ENCODE measurements at places on chromosomes 2 and 18.

DNA sequence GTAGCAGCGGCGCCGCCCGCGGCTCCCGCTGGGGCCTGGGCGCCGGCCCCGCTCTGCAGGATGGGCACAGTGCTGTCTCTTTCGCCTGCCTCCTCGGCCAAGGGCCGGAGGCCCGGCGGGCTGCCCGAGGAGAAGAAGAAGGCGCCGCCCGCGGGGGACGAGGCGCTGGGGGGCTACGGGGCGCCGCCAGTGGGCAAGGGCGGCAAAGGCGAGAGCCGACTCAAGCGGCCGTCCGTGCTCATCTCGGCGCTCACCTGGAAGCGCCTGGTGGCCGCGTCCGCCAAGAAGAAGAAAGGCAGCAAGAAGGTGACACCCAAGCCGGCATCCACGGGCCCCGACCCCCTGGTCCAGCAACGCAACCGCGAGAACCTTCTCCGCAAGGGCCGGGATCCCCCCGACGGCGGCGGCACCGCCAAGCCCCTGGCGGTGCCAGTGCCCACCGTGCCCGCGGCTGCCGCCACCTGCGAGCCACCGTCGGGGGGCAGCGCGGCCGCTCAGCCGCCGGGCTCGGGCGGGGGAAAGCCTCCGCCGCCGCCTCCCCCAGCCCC is 369 bp downstream of the CDK5R2 start:
- DNase-seq = no peak

- DNase-seq = no peak
These were observed 4.8 kb downstream of the PDK1 start for GRCh38 chr2:172560721-172561120.

GRCh38 chr18:79467126-79467525 is 71.4 kb downstream of the NFATC1 start:
- DNase-seq = no peak

- DNase-seq = no peak
These were observed 90.4 kb downstream of the PLCL1 start for GRCh38 chr2:197894751-197895274.

GRCh38 chr2:232502511-232502910 is 14.9 kb upstream of the ECEL1 start:
- no peak for DNase-seq

GRCh38 chr2:197838036-197838435 is 33.6 kb downstream of the PLCL1 start:
- no peak for DNase-seq

GRCh38 chr18:12366784-12367183 is 10.2 kb downstream of the AFG3L2 start:
- DNase-seq = no peak

- DNase-seq = no peak
These were observed 84.8 kb upstream of the POU3F3 start for GRCh38 chr2:104769096-104769495.

GRCh38 chr18:73279498-73279897 is 411.7 kb upstream of the NETO1 start:
- no peak for DNase-seq

DNA sequence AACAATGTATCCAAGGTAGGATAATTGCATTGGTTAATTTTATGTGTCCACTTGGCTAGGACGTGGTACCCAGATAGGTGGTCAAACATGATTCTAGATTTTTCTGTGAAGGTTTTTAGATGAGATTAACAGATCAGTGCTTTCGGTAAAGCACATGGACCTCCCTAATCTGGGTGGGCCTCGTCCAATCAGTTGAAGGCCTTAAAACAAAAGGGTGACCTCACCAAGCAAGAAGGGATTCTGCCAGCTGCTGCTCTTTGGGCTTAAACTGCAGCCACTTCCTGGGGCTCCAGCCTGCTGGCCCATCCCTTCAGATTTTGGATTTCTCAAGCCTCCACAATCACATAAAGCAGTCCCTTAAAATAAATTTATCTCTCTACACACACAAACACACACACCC is 226.1 kb upstream of the TPO start:
- DNase-seq = no peak

GRCh38 chr2:27263287-27264252 is 723 bp upstream of the SLC30A3 start:
- DNase-seq = no peak

DNA sequence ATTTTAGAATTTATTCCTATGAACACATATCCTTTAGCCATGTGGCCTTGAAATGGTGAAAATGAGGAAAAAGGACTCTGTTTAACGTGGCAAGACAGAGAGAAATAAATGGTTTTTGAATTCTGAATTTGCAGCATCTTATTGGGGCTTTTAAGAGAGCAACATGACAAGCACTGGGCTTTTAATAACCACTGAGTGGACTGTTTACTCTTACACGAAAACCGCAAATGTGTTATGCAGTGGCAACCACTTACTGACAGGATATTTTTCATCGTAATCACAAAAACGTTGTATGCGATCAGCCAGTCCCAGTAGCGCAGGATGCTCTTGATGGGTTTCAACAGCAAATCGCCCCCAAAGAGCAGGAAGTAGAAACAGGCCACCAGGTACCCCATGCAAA is 226.6 kb downstream of the NAPG start:
- DNase-seq = no peak

DNA sequence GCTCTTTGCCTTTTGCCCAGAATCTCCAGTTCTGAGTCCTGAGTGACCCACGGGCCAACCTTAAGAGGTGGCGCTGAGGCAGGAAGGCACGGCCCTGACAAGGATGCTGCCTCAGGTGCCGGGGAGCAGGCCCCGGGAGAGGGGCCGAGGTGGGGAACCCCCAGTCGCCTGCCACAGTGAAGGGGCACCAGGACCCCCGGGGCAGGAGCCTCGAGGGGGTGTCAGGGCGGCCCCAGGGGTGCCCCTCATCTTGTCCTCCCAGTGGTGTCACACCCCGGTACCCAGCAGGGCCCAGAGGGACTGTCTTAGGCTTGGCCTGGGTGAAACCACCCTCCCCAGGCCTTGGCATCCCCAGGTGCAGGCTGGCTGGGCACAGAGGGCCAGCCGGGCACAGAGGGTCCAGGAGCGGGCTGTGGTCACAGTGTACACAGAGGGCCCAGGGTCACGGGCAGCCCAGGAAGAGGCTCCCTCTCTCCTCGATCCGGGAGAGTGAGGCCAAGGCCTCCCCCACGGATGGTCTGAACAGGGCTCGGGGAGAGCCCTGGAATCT is 1.0 kb downstream of the PDCD1 start:
- no peak for DNase-seq

DNA sequence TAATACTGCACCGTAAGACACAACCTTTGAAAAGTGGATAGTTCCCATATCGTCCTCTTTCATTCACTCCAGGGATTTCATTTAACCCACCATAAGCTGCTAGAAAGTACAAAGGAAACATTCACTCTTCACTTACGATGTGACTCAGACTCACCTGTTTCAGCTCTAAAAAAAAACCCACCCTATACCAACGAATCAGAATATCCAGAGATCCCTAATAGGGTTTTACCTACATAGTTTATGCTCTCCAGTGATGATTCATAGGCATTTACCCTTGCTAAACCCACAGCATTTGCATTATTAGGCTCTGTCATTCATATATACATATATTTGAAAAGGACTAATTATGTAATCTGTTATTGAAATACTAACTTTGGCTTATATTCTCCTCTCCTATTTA is 60.2 kb downstream of the PRPF40A start:
- no peak for DNase-seq

DNA sequence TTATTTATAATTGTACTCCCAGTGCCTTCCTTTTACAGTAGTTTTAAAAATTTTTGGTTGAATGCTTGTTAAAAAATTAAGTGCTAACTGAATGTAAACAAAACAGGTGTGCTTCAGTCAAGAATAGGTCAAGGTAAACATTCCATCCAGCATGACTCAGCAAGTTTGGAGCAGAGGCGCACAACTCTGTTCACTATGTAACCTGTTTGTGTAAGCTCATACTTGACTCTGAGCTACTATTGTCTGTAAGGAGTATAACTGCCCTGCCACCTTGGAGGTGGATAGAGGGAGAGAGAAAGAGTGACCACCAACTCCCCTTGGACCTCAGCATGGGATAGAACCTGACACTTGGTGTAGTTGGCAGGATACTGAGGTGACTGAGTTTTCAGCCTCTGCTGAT is 207.4 kb upstream of the SYT4 start:
- no peak for DNase-seq

DNA sequence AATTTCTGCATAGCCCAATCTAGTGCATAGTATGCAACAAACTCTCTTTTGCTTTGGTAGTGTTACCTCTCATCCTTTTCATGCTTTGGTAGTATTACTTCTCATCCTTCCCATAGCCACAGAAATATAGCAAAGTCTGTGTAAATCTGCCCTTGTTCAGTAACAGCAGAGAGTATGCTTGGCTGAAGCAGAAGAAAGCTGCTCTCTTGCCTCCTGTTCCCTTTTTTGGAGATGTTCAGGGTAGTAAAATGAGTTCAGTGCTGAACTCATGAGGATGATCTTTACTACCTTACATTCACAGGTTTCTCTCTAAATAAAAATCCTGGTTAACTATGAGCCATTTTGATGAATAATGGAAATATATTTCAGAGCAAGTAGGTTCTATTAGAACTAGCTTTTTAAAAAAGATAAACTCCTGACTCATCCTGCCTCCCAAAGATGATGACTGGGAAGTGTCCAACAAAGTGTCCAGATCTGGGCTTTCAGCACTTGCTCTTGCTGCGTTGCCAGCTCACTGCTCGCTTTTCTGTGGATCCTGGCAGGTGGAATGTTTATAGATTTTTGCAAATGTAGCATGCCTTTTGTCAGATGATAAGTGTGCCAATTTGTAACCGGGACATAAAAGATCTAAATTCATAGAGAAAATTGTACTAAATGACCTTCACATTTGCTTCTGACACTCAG is 29.4 kb upstream of the CHMP3 start:
- no peak for DNase-seq

- no peak for DNase-seq
These were observed 107.3 kb upstream of the RASGRP3 start for GRCh38 chr2:33369191-33369590.

DNA sequence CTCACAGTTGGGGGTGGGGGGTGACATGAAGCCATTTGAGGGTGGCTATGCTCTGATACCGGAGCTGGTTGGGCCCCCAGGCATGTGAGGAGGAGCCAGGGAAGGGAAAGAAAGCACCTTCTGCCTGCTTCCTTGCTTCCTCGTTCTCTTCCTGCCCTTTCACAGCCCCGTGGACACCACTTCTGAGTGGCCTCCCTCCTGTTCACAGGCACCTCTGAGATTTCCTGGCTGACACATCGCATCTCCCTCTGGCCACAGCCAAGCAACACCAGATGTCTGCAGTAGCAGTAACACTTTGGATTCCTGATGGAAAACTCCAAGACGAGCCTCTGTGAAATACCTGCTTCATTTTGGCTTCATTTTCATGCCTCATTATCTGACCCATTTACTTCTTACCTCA is 64.7 kb upstream of the ST3GAL5 start:
- no peak for DNase-seq

DNA sequence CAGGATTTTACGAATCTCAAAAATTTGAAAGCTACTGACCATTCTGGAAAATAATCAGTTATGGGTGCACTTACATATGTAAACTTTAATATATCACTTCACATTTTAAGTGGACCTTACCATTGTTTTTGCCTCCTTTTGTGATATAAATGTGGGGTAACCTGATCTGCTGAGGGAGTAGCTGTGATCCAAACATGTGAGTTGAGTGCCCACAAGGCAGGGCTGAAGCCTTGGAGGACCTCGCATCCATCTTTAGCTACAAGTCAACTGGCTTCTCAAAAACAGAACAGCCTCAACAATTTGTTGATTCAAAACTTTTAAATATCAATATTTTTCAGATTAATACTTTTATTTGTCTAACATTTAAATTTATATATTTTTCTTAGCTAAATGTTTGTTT is 178.2 kb downstream of the PLCL1 start:
- DNase-seq = no peak

DNA sequence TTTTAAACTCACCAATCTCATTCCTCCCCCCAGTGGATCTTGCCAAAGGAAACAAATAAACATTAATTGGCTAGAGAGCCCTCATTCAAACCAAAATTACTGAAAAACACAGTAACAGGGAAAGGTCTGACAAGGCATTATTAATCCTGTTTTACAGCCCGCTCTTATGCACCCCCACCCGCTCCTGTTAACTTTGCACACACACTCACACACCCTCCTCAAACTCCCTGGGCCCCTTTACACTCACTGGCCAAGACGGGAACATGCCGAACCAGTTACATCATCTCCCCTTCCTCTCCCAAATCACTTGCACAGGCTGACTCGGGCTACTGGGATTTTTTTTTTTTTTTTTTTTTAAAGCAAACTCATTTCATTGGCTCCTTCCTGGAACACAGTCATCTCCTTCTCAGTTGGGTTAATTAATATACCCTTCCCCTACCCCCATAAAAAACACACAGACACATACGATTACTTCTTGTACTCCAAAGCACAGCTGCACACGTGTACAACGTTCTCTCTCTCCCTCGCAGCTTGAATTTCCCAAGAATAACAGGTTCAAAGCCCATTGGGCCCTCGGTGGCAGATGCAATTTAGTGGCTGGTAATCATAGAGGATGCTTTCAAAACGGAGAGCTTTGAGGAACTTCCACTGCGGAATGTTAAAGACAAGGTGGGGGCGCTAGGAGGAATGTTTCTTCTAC is 31.8 kb downstream of the KLF7 start:
- DNase-seq = no peak

DNA sequence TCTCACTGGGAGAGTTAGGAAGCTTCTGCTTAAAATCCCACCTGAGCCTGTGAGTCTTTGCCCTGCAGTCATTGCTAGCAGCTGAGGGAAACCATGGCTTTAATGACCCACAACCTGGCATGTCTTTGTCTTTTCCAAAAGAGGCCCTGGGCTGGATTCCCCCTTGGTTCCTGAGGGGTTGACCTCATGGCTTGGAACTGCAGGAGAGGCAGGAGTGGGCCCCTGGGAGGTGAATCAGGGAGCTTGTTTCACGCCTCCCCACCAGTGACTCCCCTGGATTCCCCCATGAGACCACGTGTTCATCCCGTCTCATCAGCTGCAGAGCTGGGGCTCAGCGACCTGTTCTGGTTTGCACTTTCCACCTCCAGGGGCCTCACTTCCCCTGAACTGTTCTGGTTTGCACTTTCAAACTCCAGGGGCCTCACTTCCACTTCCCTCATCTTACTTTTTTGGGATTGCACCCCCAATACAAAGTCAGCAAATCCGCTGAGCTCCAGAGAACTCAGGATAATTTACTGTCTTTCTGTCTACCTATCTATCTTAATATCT is 58.5 kb upstream of the TMEM18 start:
- no peak for DNase-seq
